ENCODE measurements at places on chromosomes 2 and 18.
A peak's percentile ranks its signal among the peaks of the same experiment; 100 is the strongest.

DNA sequence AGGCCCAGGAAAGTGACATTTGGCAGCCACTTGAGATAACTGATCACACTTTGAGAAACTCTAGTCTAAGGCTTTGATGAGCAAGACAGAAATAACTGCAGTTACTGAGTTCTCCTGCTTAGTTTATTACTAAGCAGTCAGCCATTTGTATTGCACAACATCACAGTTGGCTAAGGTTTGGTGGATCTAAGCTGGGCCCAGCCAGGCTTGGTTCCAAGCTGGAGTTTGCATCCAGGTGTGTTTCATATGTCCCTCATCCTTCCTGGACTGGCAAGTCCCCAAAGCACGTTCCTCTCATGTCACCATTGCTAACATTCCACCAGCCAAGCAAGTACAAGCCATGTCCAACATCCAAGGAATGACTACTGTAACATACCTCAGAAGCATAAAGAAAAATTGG lies 71.3 kb upstream of the ZNF532 start:
- DNase-seq, result no peak

- no peak for DNase-seq
These were observed 233.7 kb downstream of the MYO3B start for GRCh38 chr2:170411660-170412059.

- DNase-seq, result no peak
These were observed 312.3 kb downstream of the PRKCE start for GRCh38 chr2:45963816-45964215.

GRCh38 chr2:216343221-216343980 lies 28.9 kb downstream of the MARCHF4 start:
- DNase-seq, result no peak

DNA sequence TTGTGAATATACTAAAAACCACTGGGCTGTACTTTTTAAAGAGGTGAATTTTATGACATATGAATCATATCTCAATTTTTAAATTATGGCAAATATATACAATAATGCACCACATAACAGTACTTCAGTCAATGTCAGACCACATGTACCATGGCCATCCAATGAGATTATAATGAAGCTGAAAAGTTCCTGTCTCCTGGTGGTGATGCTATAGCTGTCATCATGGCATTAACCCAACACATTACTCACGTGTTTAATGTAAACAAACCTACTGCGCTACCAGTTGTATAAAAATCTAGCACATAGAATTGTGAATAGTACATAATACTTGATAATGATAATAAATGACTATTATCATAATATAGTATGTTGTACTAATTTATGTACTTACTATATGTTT lies 77.6 kb upstream of the ID2 start:
- DNase-seq, result no peak

DNA sequence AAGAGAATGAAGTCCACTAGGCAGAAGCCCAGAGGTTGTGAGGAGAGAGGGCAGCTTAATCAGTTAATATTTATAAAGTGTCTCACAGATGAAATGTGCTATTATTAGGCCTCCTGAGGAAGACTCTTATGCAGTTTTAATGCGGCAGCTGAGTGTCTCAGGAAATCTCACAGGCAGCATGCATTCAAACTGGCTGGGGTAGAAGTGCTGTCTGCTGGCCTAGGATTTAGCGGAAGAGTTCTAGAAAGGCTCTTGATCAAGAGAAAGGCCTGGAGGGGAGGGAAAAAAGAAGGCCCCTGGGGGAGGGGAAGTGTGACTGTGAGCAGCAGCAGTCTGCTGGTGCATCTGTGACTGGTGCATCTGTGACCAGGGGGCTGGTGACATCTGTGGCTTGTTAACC lies 133.0 kb downstream of the FSHR start:
- peak; percentile 9 for DNase-seq

DNA sequence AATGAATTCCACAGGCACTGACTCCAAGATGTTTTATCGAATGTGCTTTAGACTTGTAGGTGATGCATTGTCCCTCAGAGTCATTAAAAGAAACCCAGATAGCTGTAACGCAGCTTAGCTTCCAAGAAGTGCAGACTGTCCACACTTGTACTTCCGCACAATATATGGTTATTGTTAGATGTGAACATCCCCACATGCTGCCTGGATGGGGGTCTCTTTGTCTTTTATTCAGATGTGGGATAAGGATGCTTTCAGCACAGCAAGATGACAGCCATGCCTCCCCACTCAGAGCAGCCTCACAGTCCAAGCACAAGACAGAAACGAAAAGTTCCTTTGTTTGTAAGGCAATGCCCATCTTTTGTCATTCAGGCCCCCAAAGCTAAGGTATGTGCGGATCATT lies 416.6 kb downstream of the HRH4 start:
- no peak for DNase-seq

GRCh38 chr2:175579646-175580045 lies 398.1 kb upstream of the ATP5MC3 start:
- no peak for DNase-seq
